Activated CD4-positive, alpha-beta memory T cell treated with anti-CD3 and anti-CD28 coated beads, Interleukin-2, amount 10 ng/mL, durations not matched to agents 7 days and 5 days (primary cell): ENCODE measurements at places on chromosomes 3 and 15. TPM values are rescaled to one million over a fixed set of nuclear protein-coding genes. Genes with fewer than 3 reads are reported as not detected.

SAXO2 gene
- total RNA-seq, result 0.60 TPM

OXTR gene
- 0.73 TPM for total RNA-seq

RTP3 gene
- total RNA-seq, result not detected

WNT7A gene
- total RNA-seq, result 0.13 TPM

FGF7 gene
- not detected for total RNA-seq

SNUPN gene
- 30.9 TPM for total RNA-seq

TGM4 gene
- total RNA-seq, result not detected
